T-helper 17 cell (primary cell): ENCODE measurements at places on chromosomes 7 and 10.
A peak's percentile ranks its signal among the peaks of the same experiment; 100 is the strongest.

- DNase-seq, result no peak
Observed at GRCh38 chr10:77673515-77674140, 36.0 kb upstream of the KCNMA1 start.

DNA sequence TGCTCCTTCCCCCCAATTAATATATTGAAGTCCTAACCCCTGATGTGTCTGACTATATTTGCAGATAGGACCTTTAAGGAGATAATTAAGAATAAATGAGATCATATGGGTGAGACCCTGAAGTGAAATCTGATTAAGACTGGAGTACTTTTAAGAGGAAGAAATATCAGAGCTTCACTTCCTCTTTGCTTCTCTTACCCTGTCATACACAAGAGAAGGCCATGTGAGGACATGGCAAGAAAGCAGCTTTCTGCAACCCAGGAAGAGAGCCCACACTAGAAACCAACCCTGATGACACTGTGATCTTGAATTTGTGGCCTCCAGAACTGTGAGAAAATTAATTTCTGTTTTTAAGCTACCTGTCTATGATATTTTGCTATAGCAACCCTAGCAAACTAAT is 44.2 kb downstream of the JMJD1C start:
- DNase-seq, result no peak

DNA sequence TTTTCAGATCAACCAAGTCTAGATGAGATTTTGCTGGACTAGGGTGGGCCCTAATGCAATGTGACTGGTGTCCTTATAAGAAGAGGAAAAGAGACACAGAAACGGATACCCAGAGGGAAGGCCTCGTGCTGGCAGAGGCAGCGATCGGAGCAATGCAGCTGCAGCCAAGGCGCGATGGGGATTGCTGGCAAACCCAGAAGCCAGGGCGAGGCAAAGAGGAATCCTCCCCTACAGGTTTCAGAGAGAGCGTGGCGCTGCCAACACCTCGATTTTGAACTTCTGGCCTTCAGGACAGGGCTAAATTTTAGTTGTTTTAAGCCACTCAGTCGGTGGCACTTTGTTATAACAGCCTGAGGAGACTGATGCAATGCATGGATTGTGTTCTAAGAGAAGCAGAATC is 157.1 kb upstream of the RHEB start:
- DNase-seq, result no peak

- DNase-seq, result no peak
Observed at GRCh38 chr7:82235713-82236112, 207.9 kb downstream of the CACNA2D1 start.

DNA sequence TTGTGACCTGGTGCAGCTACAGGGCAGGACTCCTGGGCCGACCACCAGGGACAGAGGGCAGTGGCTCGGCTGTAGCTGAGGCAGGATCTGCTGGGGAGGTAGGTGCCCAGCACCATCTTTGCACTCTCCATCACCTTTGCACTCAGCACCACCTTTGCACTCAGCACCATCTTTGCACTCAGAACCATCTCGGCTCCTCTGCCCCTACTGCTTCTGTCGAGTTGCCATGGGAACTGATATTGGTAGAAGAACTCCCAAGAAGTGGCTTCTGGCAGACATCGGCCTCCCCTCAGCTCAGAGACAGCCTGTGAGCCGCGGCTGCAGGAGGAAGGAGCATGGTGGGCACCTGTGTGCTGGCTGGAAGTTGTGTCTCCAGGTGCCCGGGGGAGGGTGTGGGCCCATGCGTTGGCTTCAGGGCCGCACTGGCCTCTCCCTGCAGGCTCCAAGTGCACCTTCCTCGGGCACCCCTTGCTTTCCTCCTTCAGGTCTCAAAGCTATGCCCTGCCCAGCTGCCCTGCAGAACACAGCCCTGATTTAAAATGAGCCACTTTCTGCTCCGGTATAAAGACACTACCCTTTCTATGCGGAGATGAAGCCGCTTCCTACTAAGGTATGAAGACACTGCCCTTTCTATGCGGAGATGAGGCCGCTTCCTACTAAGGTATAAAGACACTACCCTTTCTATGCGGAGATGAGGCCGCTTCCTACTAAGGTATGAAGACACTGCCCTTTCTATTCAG is 514.5 kb downstream of the PTPRN2 start:
- DNase-seq, result no peak

DNA sequence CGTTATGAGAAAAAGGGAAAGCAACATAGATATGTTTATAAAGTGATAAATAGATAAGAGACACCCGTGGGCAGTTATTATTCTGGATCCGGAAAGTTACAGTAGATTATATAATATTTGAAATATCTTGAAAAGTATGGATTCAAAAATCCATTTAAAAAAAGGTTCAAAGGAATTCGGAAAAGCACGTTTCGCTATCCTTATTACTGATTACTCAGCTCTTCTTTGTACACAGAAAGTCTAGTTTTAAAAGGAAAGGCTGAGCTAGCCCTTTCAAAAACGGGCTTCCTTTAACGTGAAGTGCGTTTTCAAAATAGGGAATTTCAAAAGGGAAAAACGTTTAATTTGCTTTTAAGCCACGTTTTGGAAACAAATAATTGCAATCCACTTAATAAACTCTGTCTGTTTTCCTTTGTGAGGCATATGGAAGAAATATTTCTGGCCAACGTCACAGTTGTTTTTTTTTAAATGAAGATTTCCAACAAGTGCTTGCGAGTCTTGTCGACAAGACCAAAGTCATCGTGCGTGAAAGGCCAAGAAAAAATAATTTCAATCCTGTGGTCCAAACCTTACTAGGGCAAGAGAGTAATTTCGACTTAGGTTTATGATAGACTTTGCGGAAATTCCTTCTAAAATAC is 2.2 kb upstream of the SKIDA1 start:
- DNase-seq, result no peak

GRCh38 chr7:134153493-134154136 is 26.5 kb downstream of the LRGUK start:
- DNase-seq, result no peak

DNA sequence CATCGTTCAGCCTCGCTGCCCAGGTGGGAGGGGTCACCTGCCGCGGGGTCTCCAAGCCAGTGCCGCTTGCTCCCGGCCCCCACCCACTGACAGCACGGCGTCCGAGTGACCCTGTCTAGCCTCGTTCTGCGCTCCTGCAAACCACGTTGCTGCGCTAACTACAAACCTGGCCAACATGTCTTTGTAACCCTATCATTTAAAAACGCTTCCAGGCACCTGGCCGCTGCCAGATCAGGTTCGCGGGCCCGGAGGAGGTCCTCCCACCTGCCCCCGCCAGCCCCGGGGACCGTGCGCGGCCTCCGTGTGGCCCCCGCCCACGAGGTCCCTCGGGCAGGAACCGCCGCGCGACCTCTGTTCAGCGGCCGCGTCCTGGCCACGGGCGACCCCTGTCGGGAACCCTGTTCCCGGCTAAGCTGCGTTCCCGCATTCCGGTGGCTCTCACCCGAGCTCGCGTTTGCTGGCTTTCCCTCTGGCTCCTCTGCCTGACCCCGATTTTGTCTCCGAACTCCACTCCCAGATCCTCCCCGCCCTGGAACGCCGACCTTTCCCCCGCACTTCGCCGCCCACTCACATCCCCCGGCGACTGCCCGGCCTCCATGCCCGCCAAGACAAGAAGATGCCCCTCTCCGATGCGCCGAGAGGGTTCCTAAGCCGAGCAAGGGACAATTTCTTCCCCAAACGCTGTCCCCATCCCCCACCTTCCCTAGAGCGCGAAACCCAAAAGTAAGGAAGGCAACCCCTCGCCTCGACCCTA is 2.4 kb downstream of the SFMBT2 start:
- DNase-seq, result no peak

DNA sequence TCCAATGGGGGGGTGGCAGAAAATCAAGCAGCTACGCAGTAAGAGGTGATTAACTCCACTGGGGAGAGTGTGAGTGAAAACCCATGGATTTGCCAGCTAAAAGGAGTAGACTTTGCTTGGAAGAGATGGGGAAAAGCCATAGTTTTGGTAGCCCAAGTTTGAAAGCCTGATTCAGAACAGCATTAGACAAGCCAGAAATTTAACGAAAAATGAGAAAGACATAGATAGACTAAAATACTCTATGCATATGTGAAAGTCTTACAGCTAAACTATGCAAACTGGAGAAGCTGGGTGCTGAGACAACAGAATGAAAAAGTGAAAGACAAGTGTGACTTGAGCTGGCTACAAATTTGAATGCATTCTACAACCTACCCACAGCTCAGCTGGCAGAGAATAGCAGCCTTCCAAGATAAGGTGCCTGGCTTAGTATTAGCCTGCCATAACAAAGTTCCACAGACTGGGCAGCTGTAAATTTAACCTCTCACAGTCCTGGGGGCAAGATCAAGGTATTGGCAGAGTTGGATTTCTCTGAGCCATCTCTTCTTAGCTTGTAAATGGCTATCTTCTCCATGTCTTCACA is 156.6 kb downstream of the CDC14C start:
- no peak for DNase-seq

DNA sequence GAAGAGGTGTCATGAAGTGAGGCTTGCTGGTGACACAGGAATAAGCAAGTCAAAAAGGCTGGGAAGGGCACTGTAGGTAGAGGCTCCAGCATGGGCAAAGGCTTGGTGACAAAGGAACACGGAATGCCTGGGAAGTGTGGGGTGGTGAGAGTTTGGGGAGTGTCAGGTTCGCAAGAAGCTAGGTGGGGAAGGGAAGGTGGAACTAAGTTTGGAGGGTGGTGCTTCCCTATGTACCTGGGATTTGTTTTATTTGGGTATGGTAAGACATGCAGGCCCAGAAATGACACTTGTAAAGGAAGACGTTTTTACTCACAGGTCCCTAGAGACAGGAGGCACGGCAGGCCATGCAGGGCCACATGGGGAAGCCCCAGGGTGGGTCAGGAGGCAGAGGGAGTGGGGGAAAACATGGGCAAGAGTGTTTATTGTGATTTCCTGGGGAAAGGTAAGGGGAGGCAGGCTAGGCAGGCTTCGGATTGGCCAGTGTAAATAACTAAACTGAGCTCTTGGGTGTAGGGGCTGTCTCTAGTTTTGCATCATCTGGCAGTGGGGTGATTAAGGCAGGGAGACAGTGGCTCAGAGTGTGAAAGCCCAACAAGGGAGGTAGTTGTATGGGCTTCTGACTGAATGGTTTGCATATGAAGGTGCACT is 52.1 kb downstream of the SH2D4B start:
- DNase-seq, result no peak

DNA sequence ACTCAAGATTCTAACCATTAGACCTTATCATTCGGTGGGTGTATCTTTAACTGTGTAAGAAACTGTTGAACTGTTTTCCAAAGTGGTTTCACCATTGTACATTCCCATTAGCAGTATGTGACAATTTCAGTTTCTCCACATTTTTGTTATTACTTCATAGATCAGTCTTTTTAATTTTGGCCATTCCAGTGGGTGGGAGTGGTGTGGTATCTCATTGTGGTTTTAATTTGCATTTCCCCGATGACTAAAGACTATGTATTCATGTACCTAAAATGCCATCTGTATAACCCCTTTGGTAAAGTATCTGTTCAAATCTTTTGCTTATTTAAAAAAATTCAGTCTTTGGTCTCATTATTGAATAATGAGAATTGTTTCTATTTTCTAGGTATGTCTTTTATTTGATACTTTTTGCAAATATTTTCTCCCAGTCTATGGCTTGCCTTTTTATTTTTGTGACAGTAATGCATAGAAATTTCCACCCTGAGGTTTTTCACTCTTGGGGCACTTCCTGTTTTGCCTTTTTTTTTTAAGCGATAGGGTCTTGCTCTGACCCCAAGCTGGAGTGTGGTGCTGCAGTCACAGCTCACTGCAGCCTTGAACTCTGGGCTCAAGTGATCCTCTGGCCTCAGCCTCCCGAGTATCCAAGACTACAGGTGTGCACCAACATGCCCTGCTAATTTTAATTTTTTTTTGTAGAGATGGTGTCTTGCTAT is 141.1 kb upstream of the ITGB1 start:
- no peak for DNase-seq

- no peak for DNase-seq
Observed at GRCh38 chr10:21265622-21266021, 259.9 kb downstream of the SKIDA1 start.

GRCh38 chr10:71605263-71605962 is 114.2 kb downstream of the C10orf105 start:
- DNase-seq, result no peak

GRCh38 chr10:124423813-124424212 is 5.1 kb upstream of the OAT start:
- no peak for DNase-seq

DNA sequence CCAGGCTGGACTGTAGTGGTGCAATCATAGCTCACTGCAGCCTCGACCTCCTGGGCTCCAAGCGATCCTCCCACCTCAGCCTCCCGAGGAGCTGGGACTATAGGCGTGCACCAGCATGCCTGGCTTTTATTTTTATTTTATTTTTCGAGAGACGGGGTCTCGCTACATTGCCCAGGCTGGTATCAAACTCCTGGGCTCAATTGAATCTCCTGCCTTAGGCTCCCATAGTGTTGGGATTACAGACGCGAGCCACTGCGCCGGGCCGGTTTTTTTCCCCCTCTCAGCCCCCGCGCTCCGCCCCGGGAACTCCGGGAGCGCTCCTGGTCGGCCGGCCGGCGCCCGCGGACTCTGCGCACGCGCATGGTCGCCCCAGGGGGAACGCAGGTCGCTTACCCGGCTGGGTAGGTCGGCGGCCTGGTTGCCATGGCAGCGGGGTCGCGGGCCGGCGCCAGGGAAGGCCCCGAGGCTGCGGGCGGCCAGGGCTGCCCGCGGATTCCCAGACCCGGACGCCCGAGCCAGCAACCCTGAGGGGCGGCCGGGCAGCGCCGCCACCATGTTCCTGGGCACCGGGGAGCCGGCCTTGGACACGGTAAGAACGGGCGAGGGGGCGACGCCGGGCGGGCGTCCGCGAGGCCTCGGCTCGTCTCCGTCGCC is at the start of gene IQCE:
Gene IQCE, plus strand, starts transcription at position 351 of the 654 bp plus-strand sequence. Its CDS starts 203 bp downstream, at position 554.
- peak; percentile 87 for DNase-seq

GRCh38 chr10:62076891-62077290 is 175.4 kb downstream of the ARID5B start:
- no peak for DNase-seq

DNA sequence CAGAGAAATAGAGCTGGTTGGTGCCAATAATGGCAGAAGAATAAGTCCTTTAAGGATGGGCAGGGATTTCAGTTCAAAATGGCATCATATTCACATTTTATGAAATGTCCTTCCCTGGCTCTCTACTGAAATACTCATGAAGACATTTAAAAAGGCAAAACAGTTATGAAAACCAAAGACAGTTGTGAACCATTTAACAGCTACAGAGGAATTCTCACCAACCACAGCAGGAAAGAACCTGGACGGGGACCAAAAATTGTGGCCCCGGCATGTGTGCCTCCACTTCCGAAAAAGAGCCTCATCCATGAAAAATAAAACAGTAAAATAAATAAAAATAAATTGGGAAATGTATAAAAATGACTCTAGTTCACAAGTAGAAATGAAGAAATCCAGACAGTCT is 539.5 kb downstream of the SUGCT start:
- DNase-seq, result no peak

- DNase-seq, result no peak
Observed at GRCh38 chr7:156129522-156129921, 317.3 kb upstream of the SHH start.
